ENCODE measurements at places on chromosomes 3 and 15.
A peak's percentile ranks its signal among the peaks of the same experiment; 100 is the strongest.

DNA sequence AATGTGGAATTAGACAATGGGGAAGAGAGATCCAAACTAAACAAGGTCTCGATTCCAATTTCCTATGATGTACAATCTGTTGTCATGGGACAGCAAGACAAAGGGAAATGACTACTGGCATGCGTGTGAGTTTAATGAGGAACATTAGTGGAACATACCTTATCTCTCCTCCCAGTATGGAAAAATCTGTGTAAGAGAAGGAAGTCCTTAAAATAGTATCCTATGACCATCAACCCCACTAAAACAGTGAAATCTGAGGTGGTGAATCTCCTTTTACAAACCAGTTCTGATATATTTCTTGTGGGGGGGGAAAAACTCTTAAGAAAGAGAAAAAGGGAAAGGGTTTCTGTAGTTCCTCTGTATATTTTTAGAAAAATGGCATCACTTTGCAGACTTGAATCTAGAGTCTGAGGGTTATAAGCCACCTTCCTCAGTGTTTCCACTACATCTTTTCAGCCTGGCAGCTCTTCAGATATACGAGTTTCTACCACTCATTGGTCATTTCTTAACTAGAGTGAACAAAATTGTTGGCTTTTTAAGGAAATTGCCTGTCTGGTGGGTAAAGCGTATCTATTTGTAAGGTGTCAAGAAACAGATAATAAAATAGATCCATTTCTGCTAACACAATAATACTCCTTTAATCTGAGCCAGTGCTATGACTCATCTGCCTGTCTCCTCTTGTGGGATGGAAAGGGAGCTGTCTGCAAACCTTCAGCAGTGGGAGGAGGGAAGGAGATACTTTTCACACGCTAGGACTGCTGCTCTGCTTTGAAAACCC is 3.0 kb upstream of the TNFAIP8L3 start:
- DNase-seq, result no peak

- DNase-seq, result no peak
These were observed 159.3 kb upstream of the PRICKLE2 start for GRCh38 chr3:64384561-64384960.

GRCh38 chr3:8366219-8366810 is 135.3 kb upstream of the LMCD1 start:
- peak; percentile 83 for DNase-seq

DNA sequence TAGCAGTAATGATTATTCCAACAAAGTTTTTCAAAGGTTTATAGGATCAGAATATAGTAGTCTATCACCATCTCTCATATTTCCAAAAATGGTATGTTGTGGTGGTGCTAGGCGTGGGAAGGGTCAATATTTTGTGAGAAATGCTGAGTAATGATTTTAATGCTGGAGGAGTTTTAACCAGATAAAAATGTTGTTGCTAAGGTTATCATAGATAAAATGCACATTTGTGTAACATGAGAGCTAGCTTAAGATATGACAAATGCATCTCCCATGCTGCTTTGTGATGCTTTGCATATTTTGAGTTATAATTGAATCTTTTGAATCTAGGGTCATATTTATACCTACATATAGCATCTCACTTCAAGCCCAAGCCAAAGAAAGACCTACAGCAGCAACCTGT is 103.9 kb upstream of the ROBO1 start:
- no peak for DNase-seq

DNA sequence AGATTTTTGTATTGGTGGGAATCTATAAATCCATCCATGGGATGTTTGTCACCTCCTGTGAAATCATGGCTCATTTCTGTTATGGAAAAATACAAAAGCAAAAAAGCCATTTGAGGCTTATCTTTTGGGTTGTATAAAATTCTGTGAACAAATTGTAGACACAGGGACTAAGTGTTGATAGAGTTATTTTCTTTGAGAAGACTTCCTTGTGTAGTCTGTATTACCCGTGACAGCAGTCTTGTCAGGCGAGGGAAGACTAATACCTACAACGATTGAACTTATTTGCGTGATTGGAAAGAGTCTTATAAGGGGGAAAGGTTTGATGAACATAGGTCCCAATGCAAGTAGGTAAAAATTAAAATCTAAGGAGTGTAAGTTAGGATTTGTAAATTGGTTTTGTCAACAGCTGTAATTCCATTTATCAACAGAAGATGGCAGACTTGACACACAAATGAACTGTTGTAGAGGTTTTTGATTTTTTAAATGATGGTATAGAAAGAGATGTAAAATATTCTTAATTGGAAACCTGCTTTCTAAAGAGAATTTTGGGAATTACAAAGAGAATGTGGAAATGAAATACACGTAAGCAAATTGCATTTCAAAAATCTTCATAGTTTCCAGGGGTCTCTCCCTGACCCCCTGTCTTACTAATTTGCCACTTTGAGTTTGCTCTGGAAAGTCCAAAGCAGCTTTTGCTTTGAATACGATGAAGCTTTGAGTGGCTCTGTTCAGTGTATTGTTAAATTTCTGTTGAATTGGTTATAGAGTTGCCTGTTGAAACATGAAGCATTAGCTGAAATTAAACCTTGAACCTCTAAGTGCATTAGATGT is 33.2 kb downstream of the SLC25A26 start:
- peak; percentile 27 for DNase-seq

- no peak for DNase-seq
These were observed 19.6 kb downstream of the SRGAP3 start for GRCh38 chr3:9229879-9230278.

- no peak for DNase-seq
These were observed 5.8 kb downstream of the TTC21A start for GRCh38 chr3:39113291-39113690.

GRCh38 chr15:69604072-69604411 is 151.4 kb downstream of the RPLP1 start:
- DNase-seq, result no peak

DNA sequence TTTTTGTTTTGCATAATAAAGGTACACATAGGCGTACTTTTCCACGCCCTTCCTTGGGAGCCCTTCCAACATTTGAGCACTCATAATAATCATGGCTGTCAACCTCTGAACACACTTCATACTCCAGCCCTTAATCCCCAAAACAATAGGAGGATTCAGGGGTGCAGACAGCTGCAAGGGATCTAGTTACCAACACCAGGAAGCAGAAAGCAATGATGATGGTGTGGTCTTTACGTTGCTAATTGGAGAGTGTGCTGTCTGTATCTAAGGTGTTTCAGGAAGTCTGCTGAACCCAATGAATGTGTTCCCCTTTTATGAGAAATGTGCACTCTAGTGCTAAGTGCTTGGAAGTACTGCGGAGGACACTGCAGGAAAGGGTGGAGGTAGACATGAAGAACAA is 60.3 kb upstream of the PDZRN3 start:
- DNase-seq, result no peak

DNA sequence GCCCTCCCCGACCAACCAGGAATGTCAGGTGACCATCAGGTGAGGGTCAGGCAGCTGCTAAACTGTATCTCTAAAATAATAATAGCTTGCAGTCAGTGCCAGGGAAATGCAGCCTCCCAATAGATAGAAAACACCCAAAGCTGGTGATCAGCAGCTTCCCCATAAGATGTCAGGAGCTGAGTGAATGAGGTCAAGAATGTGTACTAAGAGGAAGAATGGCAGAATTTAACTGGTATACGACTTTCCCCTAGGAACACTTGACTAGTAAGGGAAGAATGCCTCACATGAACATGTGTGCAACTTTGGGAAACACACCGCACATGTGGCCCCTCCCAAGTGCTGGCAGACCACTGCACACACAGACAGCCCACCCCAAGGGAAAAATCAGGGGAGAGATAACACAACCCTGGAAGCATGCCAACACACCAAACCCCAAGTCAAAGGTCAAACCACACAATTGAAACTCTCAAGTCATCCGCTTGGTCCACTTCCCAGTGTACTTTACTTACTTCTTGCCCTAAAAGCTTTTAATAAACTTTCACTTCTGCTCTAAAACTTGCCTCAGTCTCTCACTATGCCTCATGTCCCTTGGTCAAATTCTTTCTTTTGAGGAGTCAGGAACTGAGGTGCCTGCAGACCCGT is 806.5 kb downstream of the OTOL1 start:
- DNase-seq, result no peak

- DNase-seq, result peak; percentile 58
These were observed 228.2 kb downstream of the TCF12 start for GRCh38 chr15:57146506-57147201.

DNA sequence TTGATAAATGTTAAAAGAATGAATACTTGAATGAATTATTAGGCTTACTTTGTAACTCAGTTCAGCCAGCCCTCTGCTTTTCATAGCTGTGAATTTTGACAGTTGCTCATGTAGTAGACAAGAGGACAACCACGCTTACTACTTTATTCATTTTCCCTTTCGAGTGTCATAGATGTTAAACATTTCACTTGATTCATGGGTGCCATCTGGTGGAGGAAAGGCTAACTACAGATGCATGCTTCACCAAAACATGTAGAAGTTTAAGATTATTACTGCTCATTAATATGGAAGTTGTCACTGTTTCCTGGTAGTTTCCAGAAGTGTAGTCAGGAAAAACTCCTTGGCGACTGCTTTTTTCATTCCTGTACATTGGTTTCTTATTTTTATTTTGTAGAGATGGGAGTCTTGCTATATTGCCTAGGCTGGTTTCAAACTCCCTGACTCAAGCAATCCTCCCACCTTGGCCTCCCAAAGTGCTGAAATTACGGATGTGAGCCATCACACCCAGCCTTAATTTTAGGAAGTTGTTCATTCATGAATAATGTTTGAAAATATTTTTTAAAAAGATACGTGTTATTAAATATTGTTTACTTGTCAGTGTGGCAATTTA is 163.2 kb downstream of the B3GALNT1 start:
- DNase-seq, result peak; percentile 71

DNA sequence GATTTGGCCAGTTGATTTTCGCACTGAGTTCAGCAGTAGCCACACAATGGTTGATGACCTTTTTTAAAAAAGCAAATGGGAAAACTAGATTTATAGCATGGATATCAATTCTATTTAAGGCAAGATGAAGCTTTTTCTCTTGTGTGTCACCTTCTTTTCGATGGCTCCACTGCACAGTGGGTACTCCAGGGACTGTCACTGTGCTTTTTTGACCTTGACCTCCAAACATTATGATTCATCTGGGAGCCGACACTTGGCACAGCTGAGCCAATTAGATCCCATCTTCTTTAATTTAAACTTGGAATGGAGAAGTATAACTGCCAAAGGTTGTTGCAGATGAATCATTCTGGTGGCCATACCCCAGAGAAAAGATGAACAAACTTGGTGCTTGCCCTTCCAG is 367.3 kb downstream of the EPHA6 start:
- no peak for DNase-seq

- no peak for DNase-seq
These were observed 3.0 kb downstream of the RPL32 start for GRCh38 chr3:12838179-12838965.

DNA sequence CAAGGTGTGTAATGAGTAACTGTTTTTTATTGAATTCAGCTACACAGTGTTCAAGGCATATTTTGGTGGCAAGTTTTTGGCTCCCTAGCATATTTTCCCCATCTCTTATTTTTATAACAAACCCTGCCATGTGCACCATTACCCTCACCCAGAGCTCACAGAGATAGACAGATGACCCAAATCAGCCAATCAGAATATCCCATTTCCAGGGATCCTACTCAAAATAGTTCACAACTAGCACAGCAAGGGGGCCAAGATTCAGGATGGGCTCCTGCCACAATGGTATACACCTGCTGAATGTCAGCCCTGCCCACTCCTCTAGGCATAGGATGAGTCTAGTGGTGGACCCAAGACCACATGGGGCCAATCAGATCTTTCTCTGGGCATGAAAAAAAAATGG is 78.8 kb upstream of the SETMAR start:
- no peak for DNase-seq

DNA sequence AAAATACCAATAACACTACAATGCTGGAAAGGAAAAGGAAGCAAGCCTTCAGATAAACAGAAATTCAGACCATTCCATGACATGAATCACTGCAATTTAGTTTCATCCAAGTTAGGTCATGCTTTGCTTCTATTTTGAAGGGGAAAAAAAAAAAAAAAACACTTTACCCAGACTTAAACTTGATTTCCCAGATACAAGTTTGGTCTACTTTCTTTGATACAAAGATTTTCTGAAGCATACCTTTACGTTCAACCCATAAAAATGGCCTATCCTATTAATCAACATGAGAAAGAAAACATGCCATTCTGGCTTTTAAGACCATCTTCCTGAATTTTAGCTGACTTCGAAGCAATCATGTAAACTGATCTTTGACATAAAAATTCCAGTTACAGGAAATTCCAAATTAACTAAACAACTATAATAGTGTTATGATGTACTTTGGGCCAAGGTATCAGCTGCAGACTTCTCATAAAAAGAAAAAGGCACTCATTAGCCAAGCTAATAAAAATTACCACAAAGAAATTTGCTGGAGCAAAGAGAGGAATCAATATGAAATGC is 12.6 kb downstream of the OSBPL10 start:
- no peak for DNase-seq

GRCh38 chr15:52527911-52528563 is 643 bp downstream of the MYO5A start:
- no peak for DNase-seq

DNA sequence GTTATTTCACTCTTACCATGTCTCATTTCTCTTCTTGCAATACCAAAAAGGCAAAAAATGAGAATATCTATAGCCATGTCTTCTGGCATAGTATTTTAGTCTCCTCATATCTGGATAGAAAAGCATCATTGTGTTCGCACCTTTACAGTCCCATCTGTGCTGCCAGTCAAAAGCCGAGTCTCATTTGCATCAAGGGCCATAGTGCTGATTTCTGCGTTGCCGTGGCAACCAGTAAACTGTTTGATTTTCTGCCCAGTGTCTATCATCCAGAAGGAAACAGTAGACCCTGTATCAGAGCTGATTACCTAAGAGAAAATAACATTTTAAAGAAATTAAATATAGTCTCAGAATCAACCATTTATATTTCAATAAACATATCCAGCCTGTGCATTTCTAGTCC is 86.1 kb upstream of the SERPINI2 start:
- no peak for DNase-seq

DNA sequence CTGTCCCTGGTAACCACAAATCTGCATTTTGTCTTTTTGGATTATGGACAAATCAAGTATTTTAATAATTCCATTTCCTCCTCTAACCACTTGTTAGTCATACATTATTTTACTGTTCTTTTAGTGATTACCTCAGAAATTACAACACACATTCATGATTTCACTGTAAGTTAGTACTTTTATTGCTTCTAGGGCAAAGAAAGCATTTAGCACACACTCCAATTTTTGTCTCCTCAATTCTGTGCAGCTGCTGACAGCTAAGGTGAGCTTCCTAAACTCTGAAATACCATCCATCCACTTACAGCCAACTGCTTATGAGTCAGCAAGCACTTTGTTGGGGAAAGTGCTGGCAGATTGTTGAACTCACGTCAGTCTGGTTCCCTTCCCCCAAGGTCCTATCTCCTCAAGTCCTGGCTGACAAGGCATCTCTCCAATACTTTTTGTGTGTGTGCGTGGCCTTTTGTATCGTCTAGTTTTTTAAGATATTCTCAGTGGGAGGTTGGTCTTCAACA is 49.4 kb upstream of the TNFAIP8L3 start:
- DNase-seq, result no peak

DNA sequence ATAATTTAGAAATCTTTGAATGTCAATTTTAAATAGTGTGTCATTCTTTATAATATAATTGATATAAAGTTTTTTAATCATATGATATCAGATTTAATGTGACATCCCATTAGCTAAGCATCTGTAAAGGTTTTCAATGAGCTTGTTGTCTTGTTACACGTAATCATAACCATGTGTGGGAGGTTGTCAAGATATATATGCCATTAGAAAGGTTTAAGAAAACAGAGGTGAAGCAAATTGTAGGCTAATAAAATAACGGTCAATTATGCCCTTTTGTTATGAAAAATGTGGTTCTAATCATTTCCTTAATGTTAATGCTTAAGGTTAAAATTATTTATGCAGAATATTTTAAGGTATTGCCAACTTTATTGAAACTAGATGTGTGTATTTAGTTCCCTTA is 56.3 kb downstream of the RSRC1 start:
- no peak for DNase-seq

Measured in foreskin melanocyte (primary cell).